Activated CD8-positive, alpha-beta memory T cell treated with anti-CD3 and anti-CD28 coated beads, Interleukin-2, amount 50 U/mL, for 48 hours (primary cell): ENCODE measurements at places on chromosomes 11 and 22.

DNA sequence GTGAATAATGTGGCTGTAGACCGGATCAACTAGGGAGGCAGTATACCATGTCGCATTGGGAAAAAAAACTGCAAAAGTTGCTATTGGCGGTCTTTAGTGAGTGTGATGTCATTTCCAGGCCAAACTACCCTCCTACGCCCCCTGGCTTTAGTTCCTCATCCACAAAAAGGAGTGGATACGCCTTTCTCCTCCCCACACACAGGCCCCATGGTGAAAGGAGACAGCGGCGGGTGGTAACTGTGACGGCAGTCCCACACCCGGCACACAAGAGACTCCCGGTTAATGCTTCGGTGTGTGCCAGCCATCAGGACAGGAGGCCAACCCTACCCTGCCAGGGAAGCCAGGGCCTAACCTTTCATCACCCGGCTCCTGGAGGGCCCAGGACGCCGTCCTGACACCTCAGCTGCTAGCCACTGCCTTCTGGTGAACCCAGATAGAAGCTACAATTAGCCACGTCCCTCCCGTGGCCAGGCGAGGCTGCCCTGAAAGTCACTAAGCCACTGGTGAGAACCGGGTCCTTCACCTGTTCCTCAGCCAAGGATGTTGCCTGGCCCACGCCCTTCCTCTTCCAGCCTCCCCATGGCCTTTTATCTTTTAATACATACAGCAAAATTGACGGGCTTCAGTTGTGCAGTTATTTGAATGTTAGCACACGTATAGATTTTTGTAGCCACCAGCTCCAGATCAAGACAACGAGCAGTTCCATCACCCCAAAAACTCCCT lies 10.8 kb downstream of the TP53I11 start:
- DNase-seq: no peak

DNA sequence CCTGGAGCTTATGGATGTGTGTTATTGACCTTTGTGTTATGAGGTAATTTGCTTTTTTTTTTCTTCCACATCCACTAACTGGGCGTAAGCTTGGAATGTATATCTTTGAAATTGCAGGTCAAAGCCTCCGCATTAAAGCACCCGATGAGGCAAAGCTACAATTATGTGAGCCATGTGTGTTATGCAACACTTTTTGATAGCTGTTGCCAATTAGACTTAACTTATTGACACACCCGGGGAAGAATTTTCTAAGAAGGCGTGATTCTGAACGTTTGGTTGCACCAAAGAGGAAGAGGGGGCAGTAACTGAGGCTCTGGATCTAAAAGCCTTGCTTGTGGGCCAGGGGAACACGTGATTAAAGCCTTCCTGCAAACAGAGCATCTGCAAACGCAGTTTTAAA lies 610 bp upstream of the TEX12 start:
- no peak for DNase-seq

- DNase-seq: no peak
Measured at GRCh38 chr11:11605181-11605580, 16.6 kb downstream of the GALNT18 start.

DNA sequence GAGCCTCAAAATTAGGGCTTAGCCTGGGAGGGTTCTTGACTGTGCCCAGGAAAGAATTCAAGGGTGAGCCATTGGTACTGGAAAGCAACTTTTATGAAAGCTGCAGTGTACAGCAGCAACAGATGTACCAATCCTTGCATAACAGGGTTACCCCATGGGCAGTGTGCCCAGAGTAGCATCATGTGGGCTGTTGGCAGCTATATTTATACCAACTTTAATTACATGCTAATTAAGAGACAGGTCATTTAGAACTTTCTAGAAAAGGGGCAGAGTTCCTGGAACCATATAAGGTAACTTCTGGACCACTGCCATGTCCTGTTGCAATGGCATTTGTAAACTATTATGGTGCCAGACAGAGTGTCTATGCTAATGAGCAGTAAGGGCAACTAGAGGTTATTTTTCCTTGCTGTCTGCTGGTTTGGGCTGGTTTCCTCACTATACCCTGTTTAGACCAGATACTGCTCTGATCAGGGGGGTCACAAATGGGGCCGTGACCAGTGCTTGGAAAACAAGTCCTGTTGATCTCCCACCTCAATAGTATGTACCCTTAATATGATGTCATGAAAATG lies 1120.5 kb upstream of the RAG2 start:
- no peak for DNase-seq

DNA sequence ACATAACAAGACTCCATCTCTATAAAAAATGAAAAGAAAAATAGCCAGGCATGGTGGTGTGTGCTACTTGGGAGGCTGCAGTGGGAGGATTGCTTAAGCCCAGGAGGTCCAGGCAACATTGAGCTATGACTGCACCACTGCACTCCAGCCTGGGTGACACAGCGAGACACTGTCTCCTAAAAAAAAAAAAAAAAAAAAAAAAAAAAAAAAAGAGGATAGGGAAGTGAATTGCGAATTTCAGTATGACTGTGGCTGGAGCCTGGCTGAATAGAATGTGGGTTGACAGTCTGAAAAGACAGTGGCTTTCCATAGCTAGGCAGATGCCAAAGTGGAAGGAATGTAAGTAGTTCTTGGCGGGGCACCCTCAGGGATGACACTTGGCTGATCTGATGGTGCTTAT lies 6.4 kb upstream of the LDHAL6A start:
- no peak for DNase-seq

GRCh38 chr11:73951797-73952196 lies 971 bp downstream of the DNAJB13 start:
- DNase-seq: no peak

- no peak for DNase-seq
Measured at GRCh38 chr11:120750647-120751549, 239.3 kb downstream of the GRIK4 start.

DNA sequence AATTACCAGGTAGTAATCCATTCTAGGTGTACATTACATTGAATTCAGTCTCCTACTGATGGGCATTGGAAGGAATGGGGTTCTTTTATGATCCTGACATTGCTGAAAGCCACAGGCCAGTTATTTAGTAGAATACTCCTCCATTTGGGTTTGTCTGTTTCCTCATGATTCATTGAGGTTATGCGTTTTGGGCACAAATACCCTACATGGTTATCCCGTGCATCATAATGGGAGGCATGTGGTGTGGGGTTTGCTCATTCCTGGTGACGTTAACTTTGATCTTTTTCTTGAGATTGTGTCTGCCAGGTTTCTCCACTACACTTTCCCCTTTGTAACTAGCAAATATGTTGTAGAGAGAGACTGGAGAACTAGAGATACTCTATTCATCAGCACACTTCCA lies 5.5 kb downstream of the FOLR3 start:
- DNase-seq: no peak

- no peak for DNase-seq
Measured at GRCh38 chr11:95904009-95904650, 19.8 kb downstream of the MTMR2 start.

GRCh38 chr11:11157185-11157584 lies 195.9 kb downstream of the CSNK2A3 start:
- no peak for DNase-seq

GRCh38 chr22:44275631-44275995 lies 37.1 kb downstream of the SHISAL1 start:
- DNase-seq: no peak

DNA sequence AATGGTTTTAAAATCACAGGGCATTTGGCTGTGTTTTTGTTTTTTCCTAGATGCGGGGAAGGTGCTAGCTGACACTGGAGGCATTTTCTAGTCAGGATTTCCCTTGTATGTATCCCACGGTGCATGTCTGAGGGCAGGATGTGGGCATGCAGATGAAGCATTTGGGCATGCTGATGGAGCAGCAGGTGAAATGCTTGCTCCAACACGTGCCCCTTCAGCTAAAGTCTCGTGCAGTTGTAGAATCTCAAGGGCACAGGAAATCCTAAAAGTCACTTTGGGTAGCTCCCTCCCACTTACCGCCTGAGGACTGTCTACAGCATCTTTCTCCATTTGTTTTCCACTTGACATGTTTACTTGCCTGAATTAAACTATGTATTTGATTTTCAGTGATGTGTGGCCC lies 429.4 kb upstream of the B3GAT1 start:
- no peak for DNase-seq

DNA sequence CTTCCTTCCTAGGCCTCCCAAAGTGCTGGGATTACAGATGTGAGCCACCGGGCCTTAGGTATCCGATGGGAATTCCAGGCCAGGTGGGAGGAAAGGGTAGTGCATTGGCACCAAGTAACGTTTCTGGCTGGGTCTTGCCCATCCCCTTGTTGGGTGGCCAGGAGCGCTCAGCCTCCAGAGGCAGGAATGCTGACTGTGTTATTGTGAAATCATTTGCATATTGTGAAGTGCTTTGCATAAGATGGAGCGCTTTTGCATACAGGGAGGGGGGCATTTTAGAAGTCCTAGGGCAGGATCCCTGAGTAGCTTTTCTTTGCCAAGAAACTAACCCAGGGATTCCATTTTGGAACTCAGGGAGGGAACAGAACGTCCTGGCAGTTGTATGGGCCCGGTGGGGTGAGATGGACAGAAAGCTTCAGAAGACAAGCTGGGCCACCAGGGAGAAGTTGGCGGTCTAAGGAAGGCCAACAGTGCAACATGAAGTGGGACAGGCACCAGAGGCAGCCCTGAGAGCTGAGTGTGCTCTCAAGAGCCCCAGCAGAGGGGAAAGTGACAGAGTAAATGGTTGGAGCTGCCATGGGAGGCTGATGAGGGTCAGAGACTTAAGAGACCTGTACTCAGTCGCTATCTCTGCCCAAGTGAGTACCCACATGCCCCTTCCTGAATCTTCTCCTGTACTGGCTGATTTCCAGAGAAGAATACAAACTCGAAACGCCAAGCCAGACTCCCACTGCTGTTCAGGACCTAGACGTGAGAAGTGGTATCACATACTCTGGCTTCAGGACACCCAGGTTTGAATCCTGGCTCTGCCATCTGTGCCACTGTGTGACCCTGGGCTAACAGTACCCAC lies 1.3 kb upstream of the SLC39A13 start:
- peak; percentile 56 for DNase-seq

GRCh38 chr11:68505596-68505995 lies 45.0 kb downstream of the PPP6R3 start:
- DNase-seq: no peak

- DNase-seq: no peak
Measured at GRCh38 chr11:134401825-134402809, 9.9 kb downstream of the B3GAT1 start.

DNA sequence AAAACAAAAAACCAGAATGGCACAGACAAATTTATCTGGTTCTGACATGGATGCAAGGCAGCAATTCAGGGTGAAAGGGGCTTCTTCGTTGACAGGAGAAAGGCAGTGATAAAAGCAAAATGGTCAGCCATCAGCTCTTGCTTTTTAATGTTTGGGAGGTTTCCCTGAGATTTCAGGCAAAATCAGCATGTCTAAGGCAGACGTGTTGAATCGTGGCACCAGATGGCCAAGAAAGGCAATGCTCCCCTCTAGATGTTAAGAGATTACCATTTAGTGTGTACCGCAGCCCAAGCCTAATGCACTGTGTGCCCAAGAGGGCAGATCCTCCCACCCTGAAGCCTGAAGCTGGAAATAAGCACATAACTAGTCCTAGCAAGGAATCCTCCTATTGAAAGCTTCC lies 88.8 kb upstream of the GALNT18 start:
- DNase-seq: no peak

DNA sequence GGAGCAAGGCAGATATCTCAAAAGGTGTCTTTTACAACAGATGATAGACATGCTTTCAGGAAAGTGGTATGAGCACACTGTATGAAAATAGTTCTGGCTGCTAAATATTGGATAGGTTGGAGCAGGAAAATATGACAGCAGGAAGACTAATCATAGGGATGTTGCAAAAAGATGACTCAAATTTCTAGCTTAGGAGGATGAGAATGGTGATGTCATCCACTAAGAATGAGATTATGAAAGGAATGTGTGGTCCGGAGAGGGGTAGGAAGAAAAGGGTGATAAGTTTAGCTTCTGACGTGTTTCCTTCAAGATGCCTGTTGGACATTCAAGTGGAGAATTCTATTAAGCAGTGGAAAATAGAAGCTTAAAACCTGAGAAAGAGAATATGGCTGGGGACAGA lies 46.4 kb downstream of the RCN1 start:
- no peak for DNase-seq
